ENCODE measurements at places on chromosomes 13 and 19. TPM values are rescaled to one million over a fixed set of nuclear protein-coding genes. Genes with fewer than 3 reads are reported as not detected.

The MIA gene
- 0.89 TPM for total RNA-seq

The ZNF296 gene
- total RNA-seq, result 7.9 TPM

The SPC24 gene
- 37.2 TPM for total RNA-seq

The SMARCA4 gene
- 123 TPM for total RNA-seq

The CGB3 gene
- not detected for total RNA-seq

DNA sequence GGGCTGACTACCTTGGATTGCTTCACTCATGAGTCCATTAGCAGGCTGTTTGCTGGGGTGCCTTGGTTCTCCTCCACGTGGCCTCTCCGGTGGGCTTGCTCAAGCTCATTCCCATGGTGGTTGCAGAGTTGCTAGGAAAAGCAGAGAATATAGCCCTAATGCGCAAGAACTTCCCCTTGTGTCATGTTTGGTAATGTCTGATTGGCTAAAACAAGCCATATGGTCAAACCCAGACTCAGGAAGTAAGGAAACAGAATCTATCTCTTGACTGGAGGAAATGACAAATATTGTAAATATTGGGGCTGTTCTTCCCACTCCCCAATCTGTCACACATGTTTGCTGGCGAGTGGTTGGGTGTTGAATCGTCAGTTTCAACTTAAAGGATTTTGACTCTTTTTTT lies 12.1 kb downstream of the NFILZ start:
- H3K36me3 ChIP-seq, result no peaks in the 10 kb centered on the region
- DNase-seq, result no peak
- H3K27me3 ChIP-seq, result no peaks in the 10 kb centered on the region
- no peak overlapping the region for H3K4me3 ChIP-seq
- H3K4me1 ChIP-seq, result no peaks in the 10 kb centered on the region

DNA sequence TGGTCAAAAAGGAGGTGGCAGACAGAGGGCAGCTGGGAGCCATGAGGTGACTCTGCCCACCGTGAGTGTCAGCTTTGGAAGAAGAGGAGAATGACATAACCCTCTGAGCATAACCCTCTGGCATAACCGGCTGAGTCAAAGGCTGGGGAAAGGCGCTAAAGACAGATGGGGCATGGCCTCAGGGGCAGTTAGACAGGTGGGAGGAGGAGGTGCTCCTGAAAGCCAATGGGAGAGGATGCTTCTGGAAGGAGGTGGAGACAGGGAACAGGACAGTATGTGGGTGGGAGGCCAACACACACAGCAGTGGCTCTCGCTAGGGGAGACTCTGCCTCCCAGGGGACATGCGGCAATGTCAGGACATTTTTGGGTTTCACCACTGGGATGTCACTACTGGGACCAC lies 17.1 kb downstream of the ELAVL1 start:
- no peak overlapping the region for H3K4me3 ChIP-seq
- no peaks in the 10 kb centered on the region for H3K4me1 ChIP-seq
- DNase-seq, result no peak
- H3K36me3 ChIP-seq, result peaks cover 50% of the 10 kb centered on the region

- H3K27me3 ChIP-seq, result no peaks in the 10 kb centered on the region
- DNase-seq, result no peak
- no peaks in the 10 kb centered on the region for H3K4me1 ChIP-seq
- H3K4me3 ChIP-seq, result no peak overlapping the region
- H3K27ac ChIP-seq, result no peak overlapping the region
These were observed 37.2 kb downstream of the METTL21C start for GRCh38 chr13:102657630-102658029.

DNA sequence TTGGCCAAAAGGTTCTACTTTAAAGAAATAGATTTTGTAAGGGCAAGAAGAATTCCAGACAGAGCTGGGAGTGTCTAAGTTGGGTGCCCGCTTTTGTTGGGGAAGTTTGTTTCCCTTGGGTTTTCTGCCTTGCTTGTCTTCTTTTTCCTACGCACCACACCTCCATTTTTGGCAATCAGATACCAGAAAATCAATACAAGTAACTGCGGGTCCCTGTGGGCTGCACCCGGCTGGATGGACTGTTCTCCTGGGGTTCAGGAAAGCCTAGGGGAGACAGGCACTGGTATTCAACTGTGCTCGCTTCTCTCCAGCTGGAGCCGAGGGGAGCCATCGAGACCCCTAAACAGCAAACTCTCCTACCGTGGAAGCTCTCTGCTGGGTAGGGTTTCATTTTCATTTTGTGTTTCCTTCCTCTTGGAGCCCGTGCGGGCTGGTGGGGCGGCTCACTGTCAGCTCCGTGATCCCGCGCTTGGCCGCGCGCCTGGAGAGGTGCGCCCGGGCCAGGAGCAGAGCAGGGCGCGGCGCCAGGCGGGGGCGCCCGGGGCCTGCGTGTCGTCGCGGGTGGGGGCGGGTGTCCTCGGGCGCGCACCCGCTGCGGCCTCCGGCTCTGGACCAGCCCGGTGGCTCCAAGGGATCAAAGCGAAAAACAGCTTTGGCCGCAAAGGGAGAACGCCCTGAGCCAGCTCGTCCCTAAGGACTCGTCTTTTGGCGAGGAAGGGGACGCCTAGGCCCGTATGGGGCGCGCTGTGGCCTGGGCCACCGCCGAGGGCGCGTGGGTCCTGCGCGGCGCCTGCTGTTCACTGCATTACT lies 347.2 kb downstream of the ZNF536 start:
- H3K36me3 ChIP-seq, result no peaks in the 10 kb centered on the region
- H3K27ac ChIP-seq, result no peak overlapping the region
